ENCODE measurements at places on chromosomes 1 and 21.

DNA sequence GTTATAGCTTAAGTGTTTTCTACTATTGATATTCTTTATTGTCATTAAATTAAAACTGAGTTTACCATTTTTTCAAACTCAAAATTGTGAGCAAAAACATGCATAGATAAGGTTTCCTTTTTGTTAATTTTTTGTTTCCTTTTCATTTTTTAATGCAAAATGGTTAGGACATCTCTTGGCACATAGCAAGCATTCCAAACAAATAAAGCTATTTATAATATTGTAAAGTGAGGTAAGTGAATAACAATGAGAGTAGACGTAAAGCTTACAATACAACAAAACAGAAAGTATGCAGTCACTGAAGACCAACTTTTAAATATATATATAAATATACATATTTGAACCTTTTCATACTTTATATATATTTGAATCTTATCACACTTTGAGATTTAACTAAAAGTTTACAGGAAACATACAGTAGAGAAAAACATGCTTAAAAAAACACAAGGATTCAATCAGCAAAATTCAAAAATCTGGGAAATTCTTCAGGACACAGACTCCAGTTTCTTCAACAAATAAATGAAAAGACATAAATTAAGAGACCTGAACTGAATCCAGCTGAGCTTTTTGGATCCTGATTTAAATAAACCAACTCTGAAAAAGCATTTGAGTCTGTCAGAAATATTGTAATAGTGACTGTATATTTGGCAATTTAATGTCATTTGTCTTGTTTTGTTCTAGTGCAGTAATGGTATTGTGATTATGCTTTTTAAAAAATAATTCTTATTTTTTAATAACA is 67.5 kb upstream of the SAMSN1 start:
- no peak for DNase-seq

- no peak for DNase-seq
Observed at GRCh38 chr21:37370152-37371040, 3.8 kb downstream of the DYRK1A start.

GRCh38 chr1:151653397-151653796 is 41.5 kb downstream of the SNX27 start:
- DNase-seq = peak; percentile 6

DNA sequence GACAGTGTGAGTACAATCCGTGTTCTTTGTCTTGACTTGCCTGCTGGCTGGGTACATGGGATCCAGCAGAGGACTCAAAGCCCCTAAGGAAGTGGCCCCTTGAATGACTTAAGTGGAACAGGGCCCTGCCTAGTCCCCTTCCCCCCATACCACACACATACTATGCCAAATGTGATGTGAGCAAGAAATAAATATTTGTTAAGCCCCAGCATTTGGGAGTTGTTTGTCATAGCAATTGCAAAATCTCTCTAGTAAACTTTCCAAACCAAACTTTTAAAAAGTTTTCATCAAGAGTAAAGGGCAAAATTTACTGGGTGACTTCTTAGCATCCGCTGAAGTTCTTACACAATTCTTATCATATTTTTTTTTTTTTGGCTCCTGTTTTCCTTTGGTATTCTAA is 32.5 kb upstream of the CACHD1 start:
- no peak for DNase-seq

- no peak for DNase-seq
Observed at GRCh38 chr1:114315631-114316030, 162.0 kb upstream of the SYT6 start.

DNA sequence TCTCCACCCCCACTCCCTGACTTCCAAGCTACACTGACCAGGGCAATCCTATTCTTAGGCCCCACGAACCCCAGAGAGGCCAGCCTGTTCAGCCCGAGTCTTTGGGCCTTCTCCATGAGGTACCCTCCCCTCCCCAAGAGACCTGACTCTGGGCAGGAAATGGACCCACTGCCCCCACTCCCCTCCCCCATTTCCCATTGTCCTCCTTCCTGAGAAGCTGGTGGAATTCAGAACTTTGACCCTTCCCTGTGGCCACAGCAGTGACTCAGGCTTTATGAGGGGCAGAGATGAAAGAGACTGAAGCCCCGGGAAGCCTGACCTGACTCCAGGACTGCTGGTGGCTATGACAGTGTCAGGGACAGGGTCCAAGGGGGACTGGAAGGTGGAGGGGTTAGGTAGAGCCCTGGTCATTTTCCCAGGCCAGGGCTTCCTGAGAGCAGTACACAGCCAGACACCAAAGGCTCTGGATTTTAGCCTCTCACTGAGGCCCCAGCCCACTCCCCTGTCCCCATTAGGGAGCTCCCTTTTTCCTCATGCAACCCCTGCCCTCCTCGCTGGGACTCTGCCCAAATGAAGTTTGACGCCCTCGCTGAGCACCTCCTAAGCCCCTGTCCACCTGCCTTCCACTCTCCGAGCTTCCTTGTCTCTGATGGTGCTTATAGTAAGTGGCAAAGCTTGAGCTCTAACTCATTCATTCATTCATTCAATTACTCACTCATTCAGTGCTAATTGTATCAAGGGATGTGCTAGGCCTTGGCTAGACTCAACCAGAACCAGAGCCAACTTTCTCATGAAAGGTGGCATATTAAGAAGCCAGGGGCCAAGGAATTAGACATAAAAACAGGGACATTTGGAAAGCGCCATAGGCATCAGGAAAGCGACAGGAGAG is 3.0 kb downstream of the CRYBG2 start:
- peak; percentile 80 for DNase-seq

- DNase-seq = peak; percentile 71
Observed at GRCh38 chr1:80047791-80048190, 1041.3 kb upstream of the ADGRL4 start.

- DNase-seq = no peak
Observed at GRCh38 chr1:15989776-15990175, 13.9 kb upstream of the ZBTB17 start.

DNA sequence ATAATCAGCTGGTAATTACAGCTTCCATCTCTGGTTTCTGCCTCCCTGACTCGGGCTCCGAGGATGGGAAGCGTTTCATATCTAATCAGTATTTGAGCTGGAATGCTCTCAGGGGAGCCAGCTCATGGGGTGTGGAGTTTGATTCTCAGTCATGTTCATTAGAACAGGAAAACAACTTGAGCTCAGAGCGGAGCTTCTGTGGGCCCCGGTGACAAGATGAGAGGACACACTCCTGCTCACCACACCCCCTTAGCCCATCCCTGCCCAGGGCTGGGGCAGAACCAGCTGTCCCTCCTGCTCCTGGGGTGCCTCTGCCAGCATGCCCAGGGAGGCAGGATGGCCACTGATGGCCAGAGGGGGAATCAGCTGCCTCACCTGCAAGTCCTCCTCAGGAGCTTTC is 726.0 kb downstream of the PTPRU start:
- no peak for DNase-seq

- DNase-seq = no peak
Observed at GRCh38 chr1:87686136-87686495, 357.4 kb downstream of the LMO4 start.

- no peak for DNase-seq
Observed at GRCh38 chr1:184716158-184716557, 38.5 kb downstream of the EDEM3 start.

DNA sequence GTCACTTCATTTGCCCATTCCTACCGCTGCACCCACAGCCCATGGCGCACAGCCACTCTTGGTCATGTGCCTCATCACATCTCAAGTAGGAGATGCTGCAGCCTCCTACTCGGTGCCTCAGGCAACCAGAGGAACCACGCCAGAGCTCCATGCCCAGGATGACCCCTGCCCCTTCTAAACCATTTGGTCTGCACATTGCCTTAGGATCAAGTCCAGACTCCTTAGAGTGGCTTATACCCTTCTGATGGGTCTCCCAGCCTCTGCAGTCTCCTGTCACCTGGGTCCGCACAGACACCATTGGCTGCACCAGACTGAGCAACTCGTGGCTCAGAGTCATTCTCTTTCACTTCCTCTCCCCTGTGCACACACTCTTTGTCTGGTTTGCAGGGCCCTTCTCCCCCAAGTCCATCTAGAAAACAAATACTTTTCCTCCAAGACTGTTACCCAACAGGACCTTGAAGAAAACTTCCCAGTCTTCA is 2.2 kb upstream of the ADORA3 start:
- no peak for DNase-seq

- DNase-seq = no peak
Observed at GRCh38 chr21:37623183-37623582, 256.6 kb downstream of the DYRK1A start.

- DNase-seq = no peak
Observed at GRCh38 chr1:183244466-183244865, 58.4 kb downstream of the LAMC2 start.

DNA sequence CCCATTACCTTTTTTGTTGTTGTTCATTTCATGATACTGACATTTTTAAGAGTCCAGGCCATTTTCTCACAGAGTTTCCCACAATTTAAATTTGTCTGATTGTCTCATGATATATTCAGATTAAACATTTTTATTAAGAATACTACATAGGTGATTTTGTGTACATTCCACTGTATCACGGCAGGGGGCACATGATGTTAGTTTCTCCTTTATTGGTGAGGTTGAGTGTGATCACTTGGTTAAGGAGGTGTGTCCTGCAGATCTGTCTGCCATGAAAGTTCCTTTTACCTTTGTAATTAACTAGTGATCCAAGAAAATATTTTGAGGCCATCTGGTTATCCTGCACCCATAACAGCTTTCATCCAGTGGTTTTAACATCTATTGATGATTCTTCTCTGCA is 11.8 kb downstream of the RTCA start:
- DNase-seq = no peak

DNA sequence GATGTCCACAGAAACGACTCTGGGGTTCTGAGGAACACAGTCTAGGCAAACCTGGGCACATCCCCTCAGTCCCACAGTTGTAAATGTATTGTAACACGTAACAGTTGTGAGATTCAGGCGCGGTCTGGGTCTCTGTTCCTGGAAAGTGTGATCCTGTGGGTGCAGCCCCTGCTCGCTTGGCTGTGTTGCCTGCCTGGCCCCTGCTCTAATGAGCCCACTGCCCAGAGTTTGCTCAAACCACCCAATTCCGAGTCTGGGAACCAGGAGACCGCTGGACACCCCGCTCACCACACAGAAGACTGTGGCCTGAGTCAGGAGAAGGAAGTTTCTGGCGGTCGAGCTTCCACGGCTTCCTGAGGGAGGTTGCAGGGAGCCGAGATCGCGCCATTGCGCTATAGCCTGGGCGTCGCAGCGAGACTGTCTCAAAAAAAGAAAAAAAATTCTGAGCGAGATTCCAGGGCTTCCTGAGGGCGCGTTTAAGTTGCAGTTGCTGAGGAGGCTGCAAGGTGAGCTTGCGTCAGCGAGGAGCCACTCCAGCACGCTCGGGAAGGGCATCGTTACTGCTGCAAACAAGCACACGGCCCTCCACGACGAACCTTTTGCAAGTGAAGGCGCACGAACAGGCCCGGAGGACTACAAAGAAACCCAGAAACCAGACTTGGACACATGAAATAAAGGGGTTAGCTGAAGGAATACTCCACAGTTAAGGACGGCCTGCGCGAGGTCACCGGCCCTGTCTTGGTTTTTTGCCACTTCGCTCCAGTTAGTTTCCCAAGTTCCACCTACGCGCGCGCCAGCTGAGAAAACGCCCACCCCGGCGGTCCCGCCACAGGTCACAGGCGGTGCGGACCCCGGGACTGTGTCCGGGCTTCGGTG is 1.1 kb downstream of the C21orf58 start:
- DNase-seq = peak; percentile 58

GRCh38 chr1:115056395-115056798 is 26.8 kb downstream of the TSHB start:
- peak; percentile 98 for DNase-seq

GRCh38 chr1:230423261-230423660 is 2.9 kb downstream of the PGBD5 start:
- DNase-seq = no peak

GRCh38 chr1:67650061-67650460 is 34.9 kb upstream of the GADD45A start:
- DNase-seq = no peak

GRCh38 chr1:115556236-115556635 is 85.5 kb upstream of the VANGL1 start:
- no peak for DNase-seq

GRCh38 chr1:17765444-17766411 is 10.6 kb downstream of the ACTL8 start:
- DNase-seq = peak; percentile 94

DNA sequence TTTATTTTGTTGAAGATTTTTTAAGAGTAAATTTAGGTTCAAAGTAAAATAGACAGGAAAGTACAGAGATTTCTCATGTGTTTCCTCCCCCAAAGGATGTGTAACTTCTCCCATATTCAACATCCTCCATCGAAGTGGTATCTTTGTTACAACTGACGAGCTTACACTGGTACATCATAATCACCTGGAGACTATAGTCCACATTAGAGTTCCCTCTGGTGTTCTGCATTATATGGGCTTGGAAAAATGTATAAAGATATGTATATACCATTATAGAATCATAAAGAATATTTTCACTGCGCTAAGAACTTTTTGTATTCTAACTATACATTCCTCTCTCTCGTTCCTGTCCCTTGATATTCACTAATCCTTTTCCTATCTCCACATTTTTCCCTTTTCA is 203.7 kb downstream of the AMY1C start:
- DNase-seq = no peak

- no peak for DNase-seq
Observed at GRCh38 chr1:211947396-211948295, 87.7 kb downstream of the INTS7 start.

DNA sequence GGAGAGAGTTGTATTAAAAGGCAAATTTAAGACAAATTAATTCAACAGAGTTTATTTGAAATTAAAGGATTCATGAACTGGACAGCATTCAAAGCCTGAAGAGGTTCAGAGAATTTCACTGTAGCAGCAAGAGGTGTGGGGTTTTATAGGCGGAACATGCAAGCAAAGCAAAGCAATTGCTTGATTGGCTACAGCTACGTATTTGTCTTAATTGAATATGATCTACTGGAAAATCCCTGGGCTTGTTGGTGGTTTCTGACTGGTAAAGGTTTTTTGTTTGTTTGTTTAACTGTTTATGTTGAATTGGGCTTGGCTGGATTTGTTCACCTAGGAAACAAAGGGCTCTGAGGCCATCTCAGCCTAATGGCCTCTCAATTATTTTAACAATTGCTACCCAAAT is 61.5 kb downstream of the KCNK1 start:
- DNase-seq = no peak

DNA sequence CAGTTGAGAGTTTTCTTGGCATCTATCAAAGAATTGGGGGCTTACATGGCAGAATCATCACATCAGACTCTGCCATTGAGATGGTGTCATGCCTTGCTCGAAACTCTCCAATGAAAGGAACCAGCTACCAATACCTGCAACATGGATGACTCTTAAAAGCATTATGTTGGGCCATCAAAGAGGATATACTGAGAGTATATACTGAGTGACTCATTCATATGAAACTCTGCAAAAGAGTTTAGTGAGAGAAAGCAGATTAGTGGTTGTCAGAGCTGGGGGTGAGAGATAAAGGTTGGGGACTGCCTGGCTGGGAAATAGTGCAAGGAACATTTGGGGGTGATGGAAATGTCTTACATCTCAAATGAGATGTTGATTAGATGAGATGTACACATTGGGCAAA is 14.7 kb upstream of the HMGB4 start:
- DNase-seq = peak; percentile 19

- peak; percentile 16 for DNase-seq
Observed at GRCh38 chr1:67290236-67290635, 17.4 kb upstream of the IL12RB2 start.

- no peak for DNase-seq
Observed at GRCh38 chr1:3656450-3657095, 4.3 kb downstream of the TP73 start.
